Ascending aorta (tissue), 2 donors: ENCODE measurements at places on chromosomes 1 and 21.

DNA sequence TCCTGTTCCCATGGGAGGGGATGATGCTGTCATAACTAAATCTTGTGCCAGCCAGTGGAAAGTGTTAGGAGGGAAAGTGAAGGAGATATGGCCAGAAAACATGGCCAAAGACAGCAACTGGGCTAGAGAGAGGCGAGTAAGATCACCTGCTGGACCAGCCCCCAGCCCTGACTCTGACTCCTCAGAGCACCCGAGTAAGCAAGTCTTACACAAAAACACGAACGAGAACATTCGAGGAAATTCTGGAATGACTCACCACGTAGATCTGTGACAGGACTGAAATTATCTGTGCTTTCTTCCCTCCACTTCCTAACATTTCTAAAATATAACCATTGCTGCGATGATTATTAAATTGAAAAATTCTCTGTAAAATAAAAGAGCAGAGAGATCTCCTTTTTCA lies 9.2 kb downstream of the ZNF496 start:
- peaks cover 27% of the 10 kb centered on the region for H3K36me3 ChIP-seq
- H3K27ac ChIP-seq = no peak overlapping the region
- no peak overlapping the region for H3K4me3 ChIP-seq
- H3K4me1 ChIP-seq = no peaks in the 10 kb centered on the region
- no peak for DNase-seq

DNA sequence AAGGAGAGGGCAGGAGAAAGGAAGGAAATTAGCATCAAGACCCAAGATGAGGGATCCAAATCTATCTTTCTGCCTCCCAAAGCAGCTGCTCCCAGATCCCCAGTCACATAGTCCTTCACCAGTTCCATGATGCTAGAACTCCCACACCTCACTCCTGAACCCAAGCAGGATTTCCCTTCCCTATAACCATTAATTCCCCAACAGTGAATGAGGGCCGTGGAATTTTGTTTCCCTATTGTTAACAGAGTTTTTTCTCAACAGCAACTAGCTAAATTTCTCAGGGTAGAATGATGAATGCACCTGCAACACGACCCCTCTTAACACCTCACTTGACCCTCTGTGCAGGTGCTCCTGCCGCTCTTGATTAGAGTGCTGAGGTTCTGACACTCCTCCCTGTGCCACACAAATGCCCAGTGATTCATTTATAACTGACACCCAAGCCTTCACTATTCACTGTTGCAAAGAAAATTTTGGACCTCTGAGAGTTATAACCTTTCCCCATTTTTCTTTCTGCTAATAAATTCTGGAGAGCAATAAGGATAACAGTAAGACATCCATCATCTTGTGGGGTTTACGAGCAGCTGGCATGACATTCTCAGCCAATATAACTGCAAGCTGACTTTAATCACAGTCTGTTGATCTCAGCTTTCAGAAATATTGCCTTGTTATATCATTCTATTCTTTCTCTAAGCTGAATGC lies 25.4 kb upstream of the NPL start:
- no peaks in the 10 kb centered on the region for H3K27me3 ChIP-seq
- no peaks in the 10 kb centered on the region for H3K4me1 ChIP-seq
- no peak overlapping the region for H3K27ac ChIP-seq
- H3K36me3 ChIP-seq = no peaks in the 10 kb centered on the region
- DNase-seq = no peak

DNA sequence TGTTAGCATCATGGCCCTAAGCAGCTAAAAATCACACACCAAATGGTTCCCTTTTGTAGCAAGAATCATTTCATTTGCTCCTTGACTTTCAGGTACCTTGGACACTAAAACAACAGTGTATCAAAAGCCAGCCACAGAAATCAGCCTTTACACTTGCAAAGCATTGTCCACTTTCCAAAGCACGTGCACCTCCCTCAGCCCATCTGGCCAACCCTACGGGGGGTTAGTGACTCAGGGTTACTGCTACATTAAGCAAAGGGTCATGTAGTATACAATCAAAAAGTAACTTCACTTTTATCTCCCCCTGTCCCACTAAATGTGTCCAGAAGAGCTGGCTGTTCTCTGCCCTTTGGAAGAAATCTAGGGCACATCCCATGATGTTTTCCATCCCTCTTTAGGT lies 149.7 kb downstream of the HIVEP3 start:
- no peak overlapping the region for H3K27ac ChIP-seq
- DNase-seq = no peak
- no peak overlapping the region for H3K4me3 ChIP-seq
- no peaks in the 10 kb centered on the region for H3K36me3 ChIP-seq

GRCh38 chr1:157304271-157304670 lies 166.1 kb upstream of the ETV3 start:
- no peak for DNase-seq
- no peaks in the 10 kb centered on the region for H3K27me3 ChIP-seq
- no peak overlapping the region for H3K4me3 ChIP-seq
- H3K36me3 ChIP-seq = no peaks in the 10 kb centered on the region
- H3K27ac ChIP-seq = no peak overlapping the region

DNA sequence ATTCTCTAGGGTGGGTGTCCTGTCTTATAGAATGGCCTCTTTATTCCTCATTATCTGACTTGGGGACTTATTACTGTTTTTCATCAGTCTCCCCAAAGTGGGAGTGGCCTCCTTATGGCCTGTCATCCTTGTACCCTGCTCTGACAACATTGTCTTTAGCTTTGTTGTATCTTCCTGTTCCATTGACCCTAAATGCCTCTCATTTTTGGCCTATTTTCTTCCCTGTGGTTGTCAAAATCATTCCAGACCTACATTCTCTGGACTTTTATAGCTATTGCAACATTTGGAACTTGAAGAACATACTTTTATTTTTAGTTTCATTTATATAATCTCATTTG lies 9.7 kb downstream of the SFT2D2 start:
- peaks cover 5% of the 10 kb centered on the region for H3K4me1 ChIP-seq
- no peak for DNase-seq
- H3K27ac ChIP-seq = peak overlapping the region; percentile 70

GRCh38 chr1:195054217-195054687 lies 1554.0 kb downstream of the KCNT2 start:
- H3K36me3 ChIP-seq = no peaks in the 10 kb centered on the region
- H3K27me3 ChIP-seq = no peaks in the 10 kb centered on the region
- H3K4me1 ChIP-seq = no peaks in the 10 kb centered on the region

GRCh38 chr1:89616844-89617627 lies 15.9 kb upstream of the LRRC8C start:
- H3K36me3 ChIP-seq = no peaks in the 10 kb centered on the region
- H3K4me3 ChIP-seq = no peak overlapping the region
- no peaks in the 10 kb centered on the region for H3K27me3 ChIP-seq
- H3K4me1 ChIP-seq = no peaks in the 10 kb centered on the region
- H3K27ac ChIP-seq = no peak overlapping the region

- H3K27ac ChIP-seq = no peak overlapping the region
- no peak overlapping the region for H3K4me3 ChIP-seq
- H3K4me1 ChIP-seq = no peaks in the 10 kb centered on the region
- no peak for DNase-seq
These were observed 15.9 kb downstream of the IGSF21 start for GRCh38 chr1:18123467-18123992.

GRCh38 chr1:65505547-65506300 lies 85.3 kb downstream of the LEPR start:
- no peaks in the 10 kb centered on the region for H3K27me3 ChIP-seq
- DNase-seq = no peak
- H3K4me1 ChIP-seq = no peaks in the 10 kb centered on the region
- no peak overlapping the region for H3K4me3 ChIP-seq
- no peak overlapping the region for H3K27ac ChIP-seq

DNA sequence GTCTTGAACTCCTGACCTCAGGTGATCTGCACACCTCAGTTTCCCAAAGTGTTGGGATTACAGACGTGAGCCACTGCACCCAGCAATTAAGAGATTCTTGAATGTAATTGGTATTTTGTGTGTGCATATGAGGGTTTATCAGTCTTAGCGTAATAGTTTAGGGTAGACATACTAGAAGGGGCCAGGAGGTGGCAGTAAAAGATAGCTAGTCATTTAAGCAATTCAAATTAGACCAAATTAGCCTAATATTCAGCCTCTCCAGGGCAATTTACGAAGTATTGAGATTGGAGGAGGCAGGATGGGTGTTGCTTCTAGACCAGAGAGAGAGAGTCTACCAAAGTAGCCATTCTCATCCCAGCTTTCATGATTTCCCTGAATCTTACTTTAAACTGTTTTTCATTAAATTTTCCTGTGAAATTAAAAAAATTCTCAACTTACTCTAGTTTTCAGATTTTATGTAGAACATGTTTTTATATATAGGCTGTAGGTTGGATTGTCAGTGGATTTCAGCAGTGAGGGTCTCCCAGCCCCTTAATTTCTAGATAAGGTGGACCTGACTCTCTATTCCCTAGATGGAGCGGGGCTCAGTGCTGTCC lies 119.7 kb downstream of the HHAT start:
- no peak overlapping the region for H3K27ac ChIP-seq
- no peak for DNase-seq
- no peaks in the 10 kb centered on the region for H3K4me1 ChIP-seq
- H3K4me3 ChIP-seq = no peak overlapping the region
- H3K27me3 ChIP-seq = no peaks in the 10 kb centered on the region
